ENCODE measurements at places on chromosomes 1 and 21.

- no peak for DNase-seq
These were observed 78.9 kb upstream of the ARID1A start for GRCh38 chr1:26616881-26617280.

GRCh38 chr1:38498686-38499085 is 360.9 kb downstream of the RRAGC start:
- no peak for DNase-seq

DNA sequence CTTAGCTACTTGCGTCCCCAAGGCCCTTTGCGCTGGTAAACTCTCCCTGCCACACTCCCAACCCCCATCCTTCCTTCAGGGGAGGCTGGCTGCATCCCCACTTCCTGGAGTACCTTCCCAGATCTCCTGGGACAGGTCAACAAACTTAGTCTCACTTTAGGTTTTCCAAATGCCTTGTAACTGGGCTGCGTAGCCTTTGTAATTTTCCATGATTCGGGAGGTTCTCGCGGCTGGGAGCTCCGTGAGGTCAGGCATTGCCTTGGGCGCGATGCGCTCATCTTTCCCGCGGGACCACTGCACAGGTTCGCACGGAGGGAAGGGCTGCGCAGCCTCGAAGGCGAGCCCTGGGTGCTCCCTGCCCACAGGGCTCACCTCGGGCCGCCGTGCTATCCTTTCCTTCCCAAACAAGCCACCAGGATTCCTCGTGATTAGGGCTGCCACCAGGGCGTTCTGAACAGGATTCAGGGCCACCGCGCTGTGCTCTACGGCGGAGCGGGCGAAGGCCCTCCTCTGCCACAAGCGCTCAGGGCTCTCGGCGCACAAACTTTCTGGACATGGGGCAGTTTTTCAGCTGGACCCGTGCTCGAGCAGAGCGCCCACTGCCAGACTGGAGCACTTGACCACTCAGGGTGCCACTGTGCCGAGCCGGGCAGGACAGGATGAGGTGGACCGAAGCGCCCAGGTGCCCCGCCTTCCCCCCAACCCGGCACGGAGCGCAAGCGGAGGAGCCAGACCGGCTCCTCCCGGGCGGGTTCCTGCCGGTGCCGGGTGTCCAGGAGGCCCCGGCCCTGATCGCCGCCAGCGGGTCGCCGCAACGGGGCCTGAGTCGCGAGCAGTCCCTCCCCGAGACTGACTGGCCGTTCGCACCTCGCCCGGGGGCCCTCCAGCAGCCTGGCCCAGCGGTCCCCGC is 1.1 kb downstream of the TMPRSS2 start:
- DNase-seq: no peak

DNA sequence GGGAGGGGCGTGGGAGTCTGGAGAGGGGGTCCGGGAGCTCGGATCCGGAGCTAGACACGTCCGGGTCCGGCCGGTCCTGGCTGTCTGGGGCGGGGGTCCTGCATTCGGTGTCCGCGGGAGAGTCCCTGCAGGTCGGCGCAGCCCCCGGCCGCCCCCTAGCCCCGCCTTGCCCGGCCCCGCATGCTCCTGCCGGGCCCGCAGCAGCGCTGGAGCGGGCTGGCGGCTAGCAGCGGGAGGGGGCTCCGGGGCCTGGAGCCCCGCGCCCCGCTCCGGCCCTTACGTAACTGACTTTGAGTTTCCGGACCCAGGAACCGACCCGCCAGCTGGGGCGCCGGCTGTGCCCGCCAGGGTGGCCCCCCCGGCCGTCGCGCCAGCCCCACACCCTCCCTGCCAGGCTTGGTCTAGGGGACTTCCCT is 26.9 kb upstream of the EPB41 start:
- peak; percentile 43 for DNase-seq

GRCh38 chr1:30665216-30666010 is 58.0 kb downstream of the MATN1 start:
- DNase-seq: no peak
